Cerebellum (tissue), 4 donors: ENCODE measurements at places on chromosomes 3 and 15.

- DNase-seq, result no peak
These were observed 284.8 kb downstream of the GBE1 start for GRCh38 chr3:81476692-81477091.

GRCh38 chr3:195106418-195106906 is 164.5 kb downstream of the XXYLT1 start:
- DNase-seq, result peak; percentile 67

GRCh38 chr3:16550305-16550675 is 36.8 kb upstream of the RFTN1 start:
- DNase-seq, result peak; percentile 26

GRCh38 chr3:167859610-167860009 is 124.1 kb downstream of the SERPINI1 start:
- DNase-seq, result no peak

- DNase-seq, result no peak
These were observed 27.8 kb upstream of the AP4E1 start for GRCh38 chr15:50880651-50881114.

DNA sequence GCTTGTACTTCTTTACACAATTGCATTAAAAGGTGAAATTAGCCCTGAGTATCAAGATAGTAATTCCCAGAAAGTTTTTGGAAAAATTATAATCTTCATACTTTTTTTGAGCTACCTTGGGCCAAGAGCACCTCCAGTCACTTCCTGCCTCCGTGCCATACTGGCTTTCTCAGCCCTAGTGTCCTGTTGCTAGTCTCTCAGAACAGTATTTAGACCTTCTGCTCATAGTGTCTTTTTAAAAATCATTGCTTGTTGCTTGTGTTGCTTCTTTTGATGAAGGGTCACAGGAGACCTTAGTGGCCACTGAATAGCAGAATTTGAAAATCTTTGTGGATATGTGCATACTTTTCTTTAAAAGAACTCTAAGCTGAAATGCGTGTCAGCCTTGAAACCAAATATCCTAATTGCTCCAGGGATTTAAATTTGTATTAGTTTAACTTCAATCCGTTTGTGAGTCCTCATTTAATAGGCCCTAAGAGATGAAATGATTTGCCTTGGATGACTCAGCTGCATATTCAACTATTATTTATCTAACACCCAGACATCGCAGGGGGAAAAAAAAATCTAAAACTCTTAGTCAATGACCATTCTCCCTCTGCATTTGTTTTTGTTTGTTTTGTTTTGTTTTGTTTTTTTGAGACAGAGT is 29.1 kb upstream of the LXN start:
- DNase-seq, result no peak

- no peak for DNase-seq
These were observed 53.3 kb upstream of the KCNMB2 start for GRCh38 chr3:178482981-178483380.

DNA sequence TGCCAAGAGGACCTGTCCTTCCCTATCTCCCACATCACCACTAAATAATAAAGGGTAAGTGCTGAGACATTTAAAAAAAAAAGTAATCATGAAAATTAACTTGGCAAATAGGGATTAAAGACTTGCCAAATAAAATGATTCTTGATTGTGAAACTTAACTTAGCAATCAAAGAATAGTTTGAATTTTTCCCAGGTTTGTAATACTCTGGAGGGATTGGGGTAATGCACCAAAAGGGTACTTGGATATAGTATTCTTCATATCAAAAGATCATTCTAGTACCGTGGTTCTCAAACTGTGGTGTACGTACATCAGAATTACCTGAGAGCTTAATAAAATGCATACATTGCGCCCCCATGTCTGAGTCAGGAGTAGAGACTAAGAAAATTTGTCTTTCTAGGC is 28.5 kb downstream of the CALML4 start:
- DNase-seq, result no peak

- DNase-seq, result no peak
These were observed 145.9 kb downstream of the SHQ1 start for GRCh38 chr3:72702390-72702789.

DNA sequence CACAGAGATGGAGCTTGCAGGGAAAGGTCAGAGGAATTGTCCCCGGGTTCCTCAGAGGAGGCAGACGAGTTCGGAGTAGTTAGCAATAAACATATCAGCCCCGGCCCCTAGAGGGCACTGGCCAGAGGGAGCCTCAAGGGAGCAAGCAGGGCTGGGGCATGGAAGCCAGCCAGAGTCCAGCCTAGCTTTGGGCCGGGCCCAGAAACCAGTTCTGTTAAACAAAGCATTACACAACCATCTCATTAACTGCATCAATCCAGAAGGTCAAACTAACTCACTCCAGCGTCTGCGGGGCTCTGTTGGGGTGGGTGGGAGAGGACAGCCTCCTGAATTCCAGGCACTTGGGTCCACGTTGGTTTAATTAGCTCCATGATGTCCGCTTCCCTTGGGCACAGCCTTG is 41.0 kb upstream of the IREB2 start:
- no peak for DNase-seq

DNA sequence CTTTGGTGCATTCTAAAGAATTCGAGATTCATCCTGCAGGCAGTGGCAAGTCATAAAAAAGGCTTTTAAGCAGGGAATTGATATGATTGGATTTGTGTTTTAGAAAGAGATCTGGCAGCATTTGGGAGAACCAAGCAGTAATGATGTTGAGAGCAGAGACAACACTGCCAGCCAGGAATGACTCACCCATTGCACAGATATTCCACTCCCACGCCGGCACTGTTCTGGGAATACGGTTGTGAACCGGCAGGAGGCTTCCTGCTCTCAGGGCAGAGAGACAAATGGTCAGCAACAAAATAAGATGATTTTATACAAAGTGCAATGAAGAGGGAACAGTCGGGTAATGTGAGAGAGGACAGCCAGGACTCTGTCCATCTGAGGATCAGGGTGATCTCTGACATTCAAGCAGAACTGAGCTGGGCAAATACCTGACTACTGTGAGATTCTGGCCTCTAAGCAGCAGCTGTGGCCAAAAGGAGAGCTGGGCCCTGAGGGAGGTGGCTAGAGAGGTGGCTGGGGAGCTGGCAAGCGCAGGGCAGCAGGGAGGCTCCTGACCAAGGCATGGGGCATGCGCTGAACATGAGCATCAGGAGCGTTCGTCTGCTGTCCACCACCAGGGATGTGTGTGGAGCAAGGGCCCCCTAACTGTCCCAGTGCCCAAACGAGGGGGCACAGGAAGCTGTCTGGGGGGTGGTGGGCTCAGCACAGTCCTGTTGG is 56.1 kb upstream of the PLXNA1 start:
- DNase-seq, result peak; percentile 57

DNA sequence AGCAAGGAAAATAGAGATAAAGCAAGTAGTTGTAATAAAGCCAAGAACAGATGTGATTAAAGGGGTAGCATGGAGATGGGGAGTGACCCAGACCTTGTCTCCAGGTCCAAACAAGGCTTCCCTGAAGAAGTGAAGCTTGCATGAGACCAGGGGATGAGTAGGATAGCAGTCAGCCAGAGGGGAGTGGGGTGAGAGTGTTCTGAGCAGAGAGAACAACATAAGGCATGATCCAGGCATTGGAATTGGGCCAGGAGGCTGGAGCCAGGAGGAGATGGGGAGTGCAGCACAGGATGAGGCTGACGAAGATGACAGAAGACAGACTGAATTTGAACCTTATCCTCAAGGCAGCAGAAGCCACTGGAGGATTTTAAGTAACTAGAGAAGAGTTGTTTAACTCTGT is 7.2 kb downstream of the TMOD2 start:
- DNase-seq, result peak; percentile 90

DNA sequence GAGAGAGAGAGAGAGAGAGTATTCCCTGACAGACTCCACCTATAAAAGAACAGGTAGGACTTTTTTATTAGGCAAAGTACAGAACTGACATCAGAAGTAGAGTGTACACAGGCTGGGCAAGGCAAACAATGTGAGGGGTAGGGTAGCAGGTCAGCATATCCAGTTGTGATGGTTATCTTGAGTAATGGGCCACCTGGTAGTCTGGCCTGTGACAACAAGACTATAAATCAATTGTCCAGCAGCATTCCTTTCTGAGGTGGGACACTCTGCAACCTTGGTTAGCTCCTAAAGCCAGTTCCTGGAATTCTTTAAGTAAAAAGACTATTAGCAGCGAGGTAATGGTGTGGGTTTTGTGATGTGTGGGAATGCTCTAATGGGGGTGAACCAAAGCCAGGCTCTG is 14.9 kb upstream of the TMCC1 start:
- no peak for DNase-seq

DNA sequence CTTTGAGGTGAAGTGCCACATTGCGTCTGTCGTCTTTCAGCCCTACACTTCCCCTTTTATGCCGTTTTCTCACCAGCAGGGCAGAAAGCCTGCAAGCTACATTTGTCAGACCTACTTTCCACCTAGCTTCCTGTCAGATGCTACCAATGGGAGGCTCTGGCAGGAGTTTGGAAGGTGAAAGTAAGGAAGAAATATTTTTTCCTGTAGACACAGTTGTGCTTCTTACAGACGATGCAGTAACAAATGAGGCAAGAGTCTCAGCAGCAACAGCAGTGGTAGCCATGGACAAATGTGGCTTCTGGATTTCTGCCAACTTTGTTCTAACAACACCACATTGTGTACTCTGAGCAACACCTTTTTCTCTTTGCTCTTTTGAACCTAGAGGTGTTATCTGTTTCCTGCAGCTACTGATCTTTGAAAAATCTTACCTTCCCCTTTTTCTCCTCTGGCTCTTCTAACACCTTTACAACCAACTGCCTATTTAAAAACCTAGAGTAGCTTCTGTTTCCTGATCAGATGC is 70.6 kb upstream of the STT3B start:
- no peak for DNase-seq

- no peak for DNase-seq
These were observed 117.9 kb upstream of the COL8A1 start for GRCh38 chr3:99520513-99520912.

GRCh38 chr3:135017003-135017893 is 222.2 kb downstream of the EPHB1 start:
- DNase-seq, result no peak

- DNase-seq, result no peak
These were observed 42.4 kb upstream of the CMTM8 start for GRCh38 chr3:32195995-32196540.

- DNase-seq, result no peak
These were observed 35.5 kb downstream of the MRAS start for GRCh38 chr3:138383715-138384465.

DNA sequence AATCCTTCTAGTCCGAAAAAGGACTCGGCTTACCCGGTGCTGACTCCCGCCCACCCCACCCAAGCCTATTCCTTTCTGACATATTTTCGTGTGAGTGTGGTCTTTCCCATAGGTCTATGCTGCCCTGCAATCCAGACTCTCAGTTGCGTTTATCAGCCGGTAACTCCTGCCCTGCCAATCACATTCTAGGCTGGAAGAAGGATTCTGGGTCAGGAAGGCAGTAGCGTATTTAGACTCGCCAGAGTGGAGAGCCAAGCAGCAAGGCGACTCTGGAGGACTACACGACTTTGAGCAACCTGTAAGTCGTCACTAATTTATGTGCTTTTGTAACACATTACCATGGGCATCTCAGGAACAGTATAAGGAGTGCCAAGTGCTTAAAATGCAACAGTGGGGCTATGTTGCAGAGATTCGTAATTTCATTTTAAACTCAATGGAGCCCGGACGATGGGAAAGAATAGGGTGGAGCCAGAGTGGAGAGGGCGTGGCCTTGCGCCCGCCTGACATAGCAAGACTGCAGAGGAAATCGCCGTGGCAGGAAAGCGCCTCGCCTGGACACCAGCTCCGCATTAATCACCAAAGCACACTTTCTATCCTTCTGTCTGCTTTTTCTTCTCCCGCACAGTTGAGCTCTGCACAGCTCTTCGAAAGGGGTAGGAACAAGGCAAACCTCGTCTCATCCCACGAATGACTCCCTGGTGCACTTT is 1044.2 kb downstream of the AGBL1 start:
- DNase-seq, result peak; percentile 24

GRCh38 chr3:84904816-84905555 is 53.8 kb upstream of the CADM2 start:
- no peak for DNase-seq

- no peak for DNase-seq
These were observed 46.2 kb upstream of the PYDC2 start for GRCh38 chr3:191414732-191415131.

DNA sequence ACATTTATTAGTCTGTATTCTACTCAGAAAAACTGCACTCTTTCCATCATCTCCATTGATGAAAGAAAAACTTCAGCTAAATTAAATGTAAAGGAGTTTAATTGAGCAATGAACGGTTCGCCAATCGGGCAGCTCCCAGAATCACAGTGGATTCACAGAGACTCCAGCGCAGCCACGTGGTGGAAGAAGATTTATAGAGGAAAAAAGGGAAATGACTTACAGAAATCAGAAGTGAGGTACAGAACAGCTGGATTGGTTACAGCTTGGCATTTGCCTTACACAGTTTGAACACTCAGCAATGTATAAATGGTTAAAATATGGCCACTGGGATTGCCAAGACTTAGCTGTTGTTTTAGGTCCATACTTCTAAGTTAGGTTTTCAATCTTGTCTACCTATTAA is 2.8 kb upstream of the SUCLG2 start:
- no peak for DNase-seq

DNA sequence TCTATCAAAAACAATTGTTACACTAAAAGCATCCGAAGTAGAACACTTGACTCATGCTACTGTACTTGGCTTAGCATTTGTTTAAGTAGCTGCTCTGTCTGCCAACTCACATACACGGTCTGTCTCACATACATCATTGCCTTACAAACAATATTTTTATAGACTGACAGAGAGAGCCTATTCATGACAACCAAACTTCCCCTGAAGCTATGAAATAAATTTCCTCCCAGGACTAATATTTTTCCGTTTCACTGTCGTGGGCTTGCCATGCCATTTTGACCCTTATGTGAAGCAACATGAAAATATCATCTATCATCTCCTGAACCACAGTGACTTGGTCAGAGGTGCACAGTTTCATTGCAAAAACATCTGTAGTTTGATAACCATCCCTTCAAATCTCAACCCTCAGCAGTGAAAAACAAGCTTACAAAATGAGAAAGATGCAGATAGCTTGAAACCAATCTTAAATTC is 66.5 kb upstream of the PYGO1 start:
- no peak for DNase-seq

GRCh38 chr3:127997016-127997415 is 55.2 kb upstream of the SEC61A1 start:
- DNase-seq, result no peak

DNA sequence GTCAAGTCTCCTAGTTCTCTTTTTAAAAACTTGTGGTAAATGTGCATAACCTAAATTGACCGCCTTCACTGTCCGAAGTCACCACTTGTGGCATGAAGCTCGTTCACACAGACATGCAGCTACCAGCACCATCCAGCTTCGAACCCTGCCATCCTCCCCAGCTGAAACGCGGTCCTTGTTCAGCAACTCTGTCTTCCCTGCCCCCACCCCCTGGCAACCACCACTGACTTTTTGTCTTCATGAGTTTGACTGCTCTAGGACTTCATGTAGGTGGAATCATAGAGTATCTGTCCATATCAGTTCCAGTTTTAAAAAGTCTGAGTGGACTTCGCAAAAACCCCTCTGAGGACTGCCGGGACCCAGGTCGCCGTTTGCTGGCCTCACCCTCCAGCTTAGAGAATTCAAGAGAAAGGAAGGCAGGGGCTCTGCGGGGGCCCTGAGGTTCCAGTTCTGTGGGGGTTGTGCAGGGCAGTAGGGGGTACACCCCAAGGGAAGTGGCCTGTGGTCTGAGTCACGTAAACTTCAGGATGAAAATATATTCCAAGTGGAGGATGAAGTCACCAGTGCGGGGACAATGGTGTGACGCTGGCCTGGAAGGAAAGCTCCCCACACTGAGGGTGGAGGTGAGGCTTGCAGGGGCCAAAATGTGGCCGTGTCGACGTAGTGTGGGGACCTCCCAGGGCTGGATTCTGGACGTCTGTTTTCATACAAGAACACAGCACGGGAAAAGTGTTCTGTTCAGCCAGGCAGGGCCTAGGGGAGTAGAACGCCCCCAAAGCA is 67.6 kb downstream of the ABTB1 start:
- no peak for DNase-seq
